T follicular helper cell (primary cell): ENCODE measurements at places on chromosomes 6 and 20.

- no peak for DNase-seq
Measured at GRCh38 chr6:125953502-125953875, 3.1 kb upstream of the HINT3 start.

- DNase-seq: no peak
Measured at GRCh38 chr20:21701171-21701876, 4.1 kb upstream of the PAX1 start.

- DNase-seq: no peak
Measured at GRCh38 chr6:81831274-81831673, 78.8 kb upstream of the TENT5A start.

- no peak for DNase-seq
Measured at GRCh38 chr6:107059606-107060005, 31.6 kb downstream of the MTRES1 start.

DNA sequence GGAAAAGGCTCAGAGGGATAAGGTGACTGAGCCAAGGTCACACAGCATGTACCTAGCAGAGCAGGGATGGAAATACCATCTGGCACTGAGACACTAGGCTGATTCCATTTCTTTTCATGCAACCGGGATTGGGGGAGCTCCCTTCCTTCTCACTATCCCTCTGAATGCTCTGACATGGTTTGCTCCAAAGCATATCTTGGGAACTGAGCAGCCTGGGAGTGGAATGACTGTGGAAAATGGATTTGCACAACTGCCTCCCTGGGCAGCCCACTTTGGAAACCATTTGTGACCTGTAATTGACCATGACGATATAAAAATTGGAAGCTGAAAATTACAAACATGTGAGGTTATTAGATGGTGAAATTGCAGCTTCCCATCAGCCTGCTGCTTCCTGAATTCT lies 309.0 kb upstream of the CHD6 start:
- DNase-seq: no peak

GRCh38 chr6:151254451-151255081 lies 14.8 kb downstream of the AKAP12 start:
- DNase-seq: no peak
